Frontal cortex (tissue), 4 donors: ENCODE measurements at places on chromosomes 3 and 15. TPM values are rescaled to one million over a fixed set of nuclear protein-coding genes. Genes with fewer than 3 reads are reported as not detected.

DNA sequence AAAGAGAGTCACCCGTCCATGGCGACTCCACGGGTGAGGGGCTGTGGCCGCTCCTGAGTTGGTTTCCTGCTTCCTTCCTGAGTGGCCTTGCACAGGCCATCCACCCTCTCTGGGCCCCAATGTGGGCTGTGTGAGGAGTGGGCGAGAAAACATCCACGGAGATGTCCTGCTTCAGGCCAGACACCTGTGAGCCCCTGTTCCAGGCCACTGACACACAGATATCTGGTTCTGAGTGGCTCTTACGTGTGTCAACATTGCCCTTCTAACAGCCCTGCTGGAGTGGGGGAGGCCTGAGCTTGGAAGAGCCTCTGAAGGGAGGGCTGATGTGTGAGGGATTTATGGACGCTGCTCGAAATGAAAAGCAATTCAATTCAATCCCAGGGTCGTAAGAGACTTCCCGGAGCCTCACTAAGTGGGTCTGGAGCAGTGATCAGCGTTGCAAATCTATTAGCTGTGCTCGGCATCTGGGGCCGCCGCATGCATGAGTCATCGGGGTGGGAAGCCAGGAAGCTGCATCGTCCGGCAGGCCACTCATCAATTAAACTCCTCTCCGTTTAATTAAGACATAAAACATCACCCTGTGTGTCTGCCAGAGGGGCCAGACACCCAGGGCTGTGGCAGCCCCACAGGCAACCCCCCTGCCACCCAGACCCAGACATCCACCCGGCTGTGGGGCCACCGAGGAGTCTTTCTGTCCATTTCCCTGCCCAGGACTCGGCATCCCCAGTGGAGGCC lies 20.0 kb upstream of the PRR23E start:
- DNase-seq = no peak

DNA sequence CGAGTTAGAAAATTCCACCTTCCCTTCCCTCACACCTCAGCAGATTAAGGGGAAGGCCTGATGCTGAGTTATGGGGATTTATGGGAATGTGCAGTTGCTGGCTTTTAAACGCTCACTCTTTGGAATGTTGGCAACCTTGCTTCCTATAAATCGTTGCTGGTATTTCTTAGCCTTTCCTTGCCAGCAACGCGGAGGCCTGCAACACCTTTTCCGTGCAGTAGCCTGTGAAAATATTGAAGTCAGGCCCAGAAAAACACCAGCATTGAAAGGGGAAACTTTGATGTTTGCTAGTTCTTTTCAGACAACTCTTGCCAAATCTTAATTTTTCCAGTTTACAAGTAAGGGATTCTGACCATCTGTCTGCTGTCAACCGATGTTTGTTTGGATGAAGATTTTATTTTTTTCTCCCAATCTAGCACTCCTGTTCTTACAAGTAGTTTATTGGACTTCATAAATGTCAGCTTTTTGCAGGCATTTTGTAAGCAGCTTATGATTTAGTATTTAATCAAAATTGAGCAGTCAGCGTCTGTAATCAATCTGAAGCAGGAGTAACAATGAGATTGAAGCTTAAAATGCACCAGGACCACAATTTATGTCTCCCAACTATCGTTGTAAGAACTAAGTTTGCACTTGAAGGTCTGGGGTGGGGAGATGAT lies 251.0 kb downstream of the RPLP1 start:
- DNase-seq = no peak

- no peak for DNase-seq
Observed at GRCh38 chr3:156010829-156011228, 109.5 kb upstream of the KCNAB1 start.

- no peak for DNase-seq
Observed at GRCh38 chr3:112671930-112672715, 31.2 kb upstream of the CCDC80 start.

GRCh38 chr3:89787485-89787884 lies 680.1 kb downstream of the EPHA3 start:
- no peak for DNase-seq

DNA sequence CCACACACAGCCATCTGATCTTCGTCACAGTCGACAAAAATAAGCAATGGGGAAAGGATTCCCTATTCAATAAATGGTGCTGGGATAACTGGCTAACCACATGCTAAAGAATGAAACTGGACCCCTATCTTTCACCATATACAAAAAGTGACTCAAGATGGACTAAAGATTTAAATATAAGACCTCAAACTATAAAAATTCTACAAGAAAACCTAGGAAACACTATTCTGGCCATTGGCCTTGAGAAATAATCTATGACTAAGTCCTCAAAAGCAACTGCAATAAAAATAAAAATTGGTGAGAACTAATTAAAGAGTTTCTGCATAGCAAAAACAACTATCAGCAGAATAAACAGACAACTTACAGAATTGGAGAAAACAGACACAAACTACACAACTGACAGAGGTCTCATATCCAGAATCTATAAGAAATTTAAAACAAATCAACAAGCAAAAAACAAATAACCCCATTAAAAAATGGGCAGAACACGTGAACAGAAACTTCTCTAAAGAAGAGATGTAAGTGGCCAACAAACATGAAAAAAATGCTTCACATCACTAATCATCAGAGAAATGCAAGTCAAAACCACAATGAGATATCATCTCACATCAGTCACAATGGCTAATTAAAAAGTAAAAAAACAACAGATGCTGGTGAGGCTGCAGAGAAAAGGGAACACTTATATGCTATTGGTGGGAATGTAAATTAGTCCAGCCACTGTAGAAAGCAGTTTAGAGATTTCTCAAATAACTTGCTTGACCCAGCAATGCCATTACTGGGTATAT lies 104.0 kb downstream of the NR1I2 start:
- no peak for DNase-seq

DNA sequence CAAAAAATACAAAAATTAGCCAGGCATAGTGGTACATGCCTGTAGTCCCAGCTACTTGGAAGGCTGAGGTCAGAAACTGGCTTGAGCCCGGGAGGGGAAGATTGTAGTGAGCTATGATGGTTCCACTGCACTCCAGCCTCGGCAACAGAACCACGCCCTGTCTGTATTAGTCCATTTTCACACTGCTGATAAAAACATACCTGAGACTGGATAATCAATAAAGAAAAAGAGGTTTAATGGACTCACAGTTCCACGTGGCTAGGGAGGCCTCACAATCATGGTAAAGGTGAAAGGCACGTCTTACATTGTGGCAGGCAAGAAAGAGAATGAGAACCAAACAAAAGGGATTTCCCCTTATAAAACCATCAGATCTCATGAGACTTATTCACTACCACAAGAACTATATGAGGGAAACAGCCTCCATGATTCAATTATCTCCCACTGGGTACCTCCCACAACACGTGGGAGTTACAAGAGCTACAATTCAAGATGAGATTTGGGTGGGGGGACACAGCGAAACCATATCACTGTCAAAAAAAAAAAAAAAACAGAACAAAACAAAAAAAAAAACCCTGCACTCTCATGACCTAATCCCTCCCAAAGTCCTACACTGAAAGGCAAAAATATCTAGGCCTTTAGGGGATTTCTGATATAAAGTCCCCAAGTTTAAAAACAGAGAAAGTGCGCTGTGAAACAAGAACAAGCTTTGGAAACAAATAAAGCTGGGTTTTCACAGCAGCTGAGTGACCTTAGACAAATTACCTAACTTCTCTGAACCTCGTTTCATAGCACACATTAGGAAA lies 224.7 kb downstream of the IGSF11 start:
- DNase-seq = no peak

DNA sequence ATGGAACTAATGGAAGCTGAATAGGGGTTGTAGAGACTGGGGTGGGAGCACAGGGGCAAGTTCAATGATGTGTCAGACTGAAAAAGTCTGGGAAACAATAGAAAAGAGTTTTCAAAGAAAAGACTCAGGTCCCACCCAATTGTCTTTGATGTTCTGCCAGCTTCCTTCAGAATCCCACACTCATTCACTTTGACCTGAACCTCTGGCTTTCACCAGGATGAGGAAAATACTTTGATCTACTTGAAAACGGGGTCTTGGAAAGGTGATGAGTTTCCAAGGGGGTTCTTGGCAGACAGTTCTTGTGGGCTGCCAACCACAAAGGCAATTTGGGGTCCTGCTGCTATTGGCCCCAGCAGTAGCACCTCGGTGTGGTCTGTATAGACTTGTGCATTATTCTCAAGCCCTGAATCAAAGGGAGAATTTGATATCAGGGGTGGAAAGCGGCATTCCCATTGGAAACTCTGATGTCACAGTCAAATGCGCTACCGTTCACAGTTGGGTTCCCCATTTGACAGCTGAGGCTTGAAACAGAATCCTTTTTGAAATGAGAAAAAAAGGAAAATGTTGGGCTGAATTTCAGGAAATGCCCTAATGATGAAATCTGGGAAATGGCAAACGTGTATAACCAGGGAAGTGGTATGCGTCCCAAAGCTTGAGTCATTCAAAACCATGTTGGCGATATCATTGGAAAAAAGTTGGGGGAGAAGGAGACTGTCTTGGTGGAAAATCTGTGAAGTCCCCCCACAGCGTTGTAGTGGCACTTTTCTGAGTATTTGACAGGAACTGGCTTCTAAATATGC lies 229.2 kb upstream of the LRTM1 start:
- no peak for DNase-seq

DNA sequence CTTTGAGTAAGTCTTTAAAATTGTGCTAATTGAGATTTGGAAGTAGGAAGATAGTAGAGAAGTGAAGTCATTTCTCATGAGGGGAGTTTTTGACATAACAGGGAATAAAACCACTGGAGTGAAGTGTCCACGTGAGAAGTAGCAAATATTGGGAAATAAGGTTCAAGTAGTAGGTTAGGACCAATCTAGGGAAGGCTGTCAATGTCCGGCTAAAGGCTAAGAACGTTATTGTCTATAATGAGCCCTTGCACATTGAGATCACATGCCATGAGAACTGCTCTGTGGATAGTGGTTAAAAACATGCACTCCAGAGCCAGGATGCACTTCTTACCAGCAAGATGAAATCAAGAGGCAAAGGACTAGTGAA lies 459.9 kb upstream of the TPRG1 start:
- DNase-seq = no peak

GRCh38 chr3:117349566-117349965 lies 640.0 kb downstream of the TUSC7 start:
- no peak for DNase-seq

GRCh38 chr3:62188681-62189375 lies 184.5 kb downstream of the FEZF2 start:
- DNase-seq = peak; percentile 28

GRCh38 chr3:4979428-4980228 lies at the start of gene BHLHE40:
Gene BHLHE40, plus strand, starts transcription at chr3:4979437. Its CDS starts 282 bp downstream, at chr3:4979719.
- no peak for DNase-seq

DNA sequence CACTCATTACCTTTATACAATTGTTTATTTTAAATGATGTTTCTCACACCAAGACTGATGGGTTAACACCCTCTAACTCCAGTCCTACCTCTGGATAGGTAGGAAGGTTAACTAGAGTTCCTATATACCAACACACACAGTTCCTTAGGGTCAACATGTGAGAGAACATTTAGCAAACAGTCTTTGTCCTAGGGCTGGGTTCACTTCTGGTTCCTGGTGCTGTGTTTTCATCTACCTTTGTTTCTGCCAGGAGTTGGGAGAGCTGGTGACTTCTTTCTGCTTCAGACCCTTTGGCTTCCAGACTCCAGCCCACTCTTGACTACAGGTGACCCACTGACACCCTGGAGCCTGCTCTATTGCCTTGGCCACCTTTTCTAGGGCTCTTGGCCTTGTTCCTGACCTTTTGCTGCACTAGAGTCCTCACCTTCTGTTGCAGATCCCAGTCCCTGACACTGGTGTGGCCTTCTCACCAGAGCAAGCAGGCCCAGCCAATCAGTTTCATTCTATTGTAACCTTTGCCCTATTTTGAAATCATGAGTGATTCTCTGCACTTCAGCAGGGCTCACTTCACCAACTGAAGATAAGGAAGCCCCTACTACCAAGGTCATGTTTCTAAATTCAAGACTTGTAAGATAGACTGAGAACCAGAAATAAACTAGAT lies 50.0 kb upstream of the SECISBP2L start:
- DNase-seq = no peak

- no peak for DNase-seq
Observed at GRCh38 chr15:67170143-67170925, 84.1 kb downstream of the AAGAB start.

DNA sequence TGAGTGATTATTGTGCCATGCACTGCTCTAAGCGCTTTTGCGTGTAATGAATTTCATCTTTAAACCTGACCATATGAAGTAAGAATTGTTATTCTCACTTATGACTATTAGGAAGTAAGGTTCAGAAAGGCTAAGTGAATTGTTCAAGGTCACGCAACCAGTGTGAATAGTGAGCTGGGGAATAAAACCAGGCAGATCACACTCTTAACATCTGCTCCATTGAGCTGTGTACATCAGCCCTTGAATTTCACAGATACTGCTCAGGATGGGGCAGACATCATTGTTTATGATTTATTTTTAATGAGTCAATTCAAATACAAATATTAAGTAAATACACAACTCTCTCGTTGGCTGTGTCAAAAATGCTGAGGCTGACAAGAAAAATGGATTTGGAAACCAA lies 184.5 kb downstream of the FNDC3B start:
- no peak for DNase-seq

DNA sequence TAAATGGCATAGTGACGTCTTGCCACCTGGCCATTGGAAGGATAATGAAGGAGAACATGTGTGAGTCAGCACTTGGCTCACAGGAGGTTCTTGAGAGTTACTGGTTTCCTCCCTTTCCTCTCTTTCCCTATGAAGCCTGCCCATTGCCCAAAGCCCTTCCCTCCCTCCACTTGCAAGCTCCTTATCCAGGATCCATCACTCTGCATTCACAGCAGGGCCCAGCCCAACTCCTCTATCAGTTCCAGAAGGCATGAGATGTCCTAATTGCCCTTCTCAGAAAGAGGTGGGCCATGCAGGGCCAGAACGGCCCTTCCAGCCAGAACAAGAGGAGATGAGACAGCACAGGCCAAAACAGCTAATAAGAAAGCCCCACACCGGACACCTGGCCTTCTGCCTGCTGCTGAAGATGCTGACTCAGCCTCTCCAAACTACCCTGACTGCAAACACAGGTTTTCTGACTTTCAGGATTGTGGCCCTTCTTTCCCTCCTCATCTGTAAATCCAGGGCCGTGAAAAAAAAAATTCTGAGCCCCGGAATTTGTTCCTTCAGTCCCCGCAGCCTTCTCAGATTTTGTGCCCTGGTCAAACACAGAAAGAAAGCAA lies 29.7 kb downstream of the HAPLN3 start:
- no peak for DNase-seq

GNAT1 gene
- not detected for total RNA-seq

GUCA1C gene
- not detected for total RNA-seq

CFAP100 gene
- 3.7 TPM for total RNA-seq

MAP3K13 gene
- total RNA-seq = 45.7 TPM

ISY1 gene
- total RNA-seq = 13.9 TPM

AP3B2 gene
- 55.8 TPM for total RNA-seq

CCR3 gene
- total RNA-seq = not detected

ITGA11 gene
- 2.0 TPM for total RNA-seq

NTRK3 gene
- 34.6 TPM for total RNA-seq

ZNF106 gene
- 39.1 TPM for total RNA-seq

SOX14 gene
- not detected for total RNA-seq

CYP8B1 gene
- total RNA-seq = not detected
